ENCODE measurements at places on chromosomes 3 and 15.

DNA sequence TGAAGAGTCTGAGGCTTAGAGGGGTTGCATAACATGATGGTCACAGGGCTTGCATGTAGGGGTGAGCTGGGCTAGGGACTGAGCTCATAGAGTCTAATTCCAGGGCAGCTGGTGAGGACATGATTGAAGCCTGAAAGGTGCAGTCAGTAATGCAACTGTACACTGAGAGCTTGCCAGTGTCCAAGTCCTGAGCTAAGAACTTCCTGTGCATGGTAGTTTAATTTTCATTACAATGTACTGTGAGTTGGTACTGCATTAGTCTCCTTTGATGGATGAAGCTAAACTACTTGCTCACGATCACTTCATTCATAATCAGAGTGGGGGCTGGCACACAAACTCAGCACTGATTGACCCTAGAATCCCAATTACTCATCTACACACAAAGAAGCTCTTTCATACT, 156.4 kb upstream of the CRBN start:
- no peak for DNase-seq

DNA sequence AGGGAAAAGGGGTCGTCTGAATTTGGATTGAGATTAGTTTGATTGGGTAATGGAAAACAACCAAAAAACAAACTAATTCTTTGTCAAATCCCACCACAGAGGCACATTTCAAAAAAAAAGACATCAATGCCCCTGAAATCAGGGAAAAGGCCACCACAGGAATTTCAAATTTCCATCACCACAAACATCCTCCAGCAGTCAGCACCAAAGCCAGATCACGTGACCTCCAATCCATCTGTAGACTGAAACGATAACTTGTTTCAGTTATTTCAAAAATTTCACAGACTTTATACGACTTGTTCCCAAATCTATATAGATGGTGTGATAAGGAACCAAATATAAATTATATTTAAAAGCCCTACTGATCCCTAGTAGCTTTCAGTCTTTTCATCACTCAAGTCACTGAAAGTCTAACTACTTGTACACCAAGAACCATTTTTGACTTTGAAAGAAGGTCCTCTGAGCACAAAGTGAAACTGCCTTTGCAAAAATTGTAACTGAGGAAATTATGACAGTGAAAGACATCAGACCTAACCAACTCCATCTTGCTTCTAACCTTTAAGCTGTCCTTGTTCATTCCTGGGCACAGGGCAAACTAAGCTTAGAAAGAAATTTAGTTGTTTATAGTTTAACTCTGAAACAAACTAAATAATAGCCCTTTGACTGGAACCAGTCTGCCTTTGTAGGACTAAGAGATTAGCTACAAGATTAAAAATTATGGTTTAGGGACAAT, 48.1 kb upstream of the PLCL2 start:
- DNase-seq: no peak

DNA sequence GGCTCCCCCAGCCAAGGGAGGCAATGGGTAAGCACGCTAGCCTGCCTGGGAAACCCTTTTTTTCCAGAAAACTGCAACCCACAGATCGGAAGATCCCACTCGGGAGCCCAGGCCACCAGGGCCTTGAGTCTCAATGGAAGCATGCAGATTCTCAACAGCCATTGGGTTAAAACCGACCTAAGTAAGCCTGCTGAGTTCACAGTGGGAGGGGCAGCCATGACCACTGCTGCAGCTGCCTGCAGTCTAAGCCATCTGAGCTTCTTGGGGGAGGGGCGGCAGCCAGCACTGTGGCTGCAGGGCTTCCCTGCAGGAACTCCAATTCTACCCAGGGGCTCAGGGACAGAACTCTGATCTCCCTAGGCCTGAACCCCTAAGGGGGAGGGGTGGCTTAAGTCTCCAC, 82.0 kb downstream of the DPPA2 start:
- no peak for DNase-seq

- DNase-seq: no peak
These were observed 214.9 kb downstream of the TCF12 start for GRCh38 chr15:57133127-57133968.

GRCh38 chr3:46442576-46443530, 21.9 kb downstream of the LTF start:
- DNase-seq: no peak

DNA sequence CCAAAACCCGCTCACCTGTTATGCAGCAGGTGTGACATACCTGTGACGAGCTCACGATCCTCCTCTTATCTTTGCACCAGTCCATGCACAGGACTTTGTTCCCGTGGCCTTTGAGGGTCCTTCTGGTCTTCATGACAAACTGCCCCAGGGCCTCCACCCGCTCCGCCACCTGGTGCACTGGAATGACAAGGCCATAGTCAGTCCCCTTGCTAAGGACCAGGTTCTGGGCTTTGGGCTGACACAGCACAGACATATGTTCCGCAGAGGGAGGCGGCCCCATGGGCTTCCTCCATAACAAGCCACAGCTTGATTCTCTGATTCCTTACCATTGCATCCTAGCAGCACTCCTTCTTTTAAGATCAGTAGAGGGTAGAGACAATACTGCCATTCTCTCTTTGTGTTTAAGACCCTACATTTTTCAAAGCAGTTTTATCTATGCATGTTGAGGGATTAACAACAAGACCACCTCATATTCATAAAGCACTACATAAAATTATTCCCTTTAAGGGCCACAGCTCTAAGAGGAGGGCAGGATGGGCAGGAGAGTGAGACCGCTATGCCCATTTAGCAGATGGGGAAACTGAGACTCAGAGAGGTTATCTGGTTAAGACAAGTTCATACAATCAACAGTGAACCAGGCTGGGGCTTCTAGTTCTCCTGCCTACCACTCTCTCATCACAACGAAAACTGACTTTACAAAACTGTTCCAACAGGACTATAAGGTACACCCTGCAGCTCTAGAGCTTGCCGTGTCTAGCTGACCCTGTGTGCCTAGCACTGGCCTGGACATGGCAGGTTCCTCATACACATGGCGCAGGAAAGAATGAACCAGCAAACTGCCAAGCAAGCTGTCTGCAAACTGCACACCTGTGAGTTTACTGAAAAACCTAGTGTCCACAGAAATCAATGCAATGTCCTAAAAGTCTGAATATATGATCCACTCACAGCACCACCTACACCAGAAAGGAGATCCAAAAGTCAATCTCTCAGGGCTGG, 37.0 kb downstream of the GNB5 start:
- no peak for DNase-seq

DNA sequence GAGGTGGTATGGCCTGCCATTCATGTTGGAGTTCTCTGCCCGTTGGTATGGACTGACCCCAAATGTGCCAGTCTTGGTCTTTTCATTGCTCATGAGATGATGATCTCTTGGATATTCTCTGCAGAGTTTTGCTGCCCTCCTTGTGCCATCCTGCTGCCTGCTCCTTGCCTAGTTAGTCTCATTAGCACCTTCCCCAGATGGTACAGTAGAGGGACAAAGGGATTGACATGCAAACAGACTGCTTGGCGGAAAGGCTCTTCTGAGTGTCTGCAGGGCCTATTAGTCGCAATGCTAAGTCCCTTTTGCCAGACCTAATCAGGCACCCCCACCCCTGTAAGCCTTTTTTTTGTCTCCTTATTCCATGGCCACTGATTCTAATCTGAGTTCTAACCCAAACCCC, 90.6 kb downstream of the ARNT2 start:
- no peak for DNase-seq

GRCh38 chr15:67054676-67055075, 10.7 kb upstream of the SMAD3 start:
- no peak for DNase-seq
